ENCODE measurements at places on chromosomes 1 and 21.

GRCh38 chr1:5585256-5585655, 407.0 kb downstream of the NPHP4 start:
- DNase-seq = no peak

- no peak for DNase-seq
Observed at GRCh38 chr1:179015396-179015795, 10.3 kb upstream of the FAM20B start.

- no peak for DNase-seq
Observed at GRCh38 chr1:165068741-165069140, 287.8 kb downstream of the LMX1A start.

GRCh38 chr1:119075614-119076013, 64.8 kb downstream of the WARS2 start:
- no peak for DNase-seq

DNA sequence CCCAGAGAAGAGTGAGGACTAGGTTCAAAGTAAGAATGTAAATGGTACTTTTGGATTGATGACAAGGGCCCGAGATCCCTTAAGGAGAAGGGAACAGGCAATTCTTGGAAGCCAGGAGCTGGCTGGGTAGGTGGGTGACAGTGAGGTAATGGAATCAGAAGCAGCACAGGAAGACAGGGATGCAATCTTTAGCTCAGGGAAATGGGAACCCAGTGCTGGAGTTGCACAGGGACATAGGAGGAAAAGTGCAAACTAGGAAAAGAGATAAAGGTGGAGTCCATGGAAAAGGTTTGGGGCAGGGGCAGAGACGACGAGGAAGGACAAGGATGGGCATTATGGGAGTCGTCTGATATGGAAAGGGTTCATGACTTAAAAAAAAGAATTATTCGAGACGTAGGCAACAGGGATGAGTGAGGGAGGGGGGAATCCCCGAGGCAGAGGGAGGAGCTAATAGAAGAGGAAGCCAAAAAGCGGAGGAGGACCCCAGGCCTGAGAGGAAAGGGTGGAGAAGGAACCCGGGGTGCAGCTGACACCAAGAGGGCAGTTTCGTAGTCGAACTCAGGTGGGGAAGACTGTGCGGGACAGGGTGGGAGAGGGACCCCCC, 495 bp downstream of the PI4KB start:
- DNase-seq = peak; percentile 71

DNA sequence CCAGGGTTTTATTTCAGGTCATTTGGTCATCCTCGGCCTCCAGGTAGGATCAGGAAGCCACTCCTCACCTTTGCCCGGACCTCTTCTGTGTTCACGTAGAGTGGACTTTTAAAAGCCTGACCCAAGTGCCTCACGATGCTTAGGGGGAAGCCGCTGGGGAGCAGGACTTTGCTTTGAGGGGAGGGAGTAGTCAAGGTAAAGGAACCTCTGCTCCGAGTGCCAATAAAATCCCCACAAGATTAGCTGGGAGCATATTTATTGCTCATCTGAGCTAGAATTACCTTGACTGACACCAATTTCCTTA, 603 bp upstream of the DHRS3 start:
- DNase-seq = no peak

DNA sequence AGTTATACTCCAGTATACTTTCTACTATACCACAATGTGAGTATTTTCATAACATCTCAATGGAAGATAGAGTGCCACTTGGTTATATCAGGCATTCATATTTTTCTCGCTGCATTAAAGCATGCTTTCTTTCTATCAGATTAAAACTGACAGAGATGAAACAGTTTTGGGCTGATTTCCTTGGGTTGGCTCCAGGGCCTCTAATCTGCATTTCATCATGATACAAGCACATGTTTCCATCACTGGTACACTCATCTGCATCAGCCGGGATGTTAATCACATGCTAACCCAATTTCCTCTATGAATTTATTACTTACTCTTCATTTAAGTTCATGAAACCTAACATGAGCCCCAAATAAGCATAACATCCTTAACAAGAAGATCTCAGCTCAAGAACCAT, 289.0 kb upstream of the DAB1 start:
- DNase-seq = no peak

DNA sequence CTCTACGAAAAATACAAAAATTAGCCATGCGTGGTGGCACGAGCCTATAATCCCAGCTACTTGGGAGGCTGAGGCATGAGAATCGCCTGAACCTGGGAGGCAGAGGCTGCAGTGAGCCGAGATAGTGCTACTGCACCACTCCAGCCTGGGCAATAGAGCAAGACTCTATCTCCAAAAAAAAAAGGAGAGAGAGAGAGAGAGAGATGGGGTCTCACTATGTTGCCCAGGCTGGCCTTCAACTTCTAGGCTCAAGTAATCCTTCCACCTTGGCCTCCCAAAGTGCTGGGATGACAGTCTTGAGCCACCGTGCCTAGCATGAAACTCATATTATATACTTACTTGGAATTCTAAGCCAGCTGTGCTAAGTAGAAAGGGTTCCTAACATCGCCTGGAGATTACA, 29.7 kb downstream of the PSMB2 start:
- DNase-seq = no peak

DNA sequence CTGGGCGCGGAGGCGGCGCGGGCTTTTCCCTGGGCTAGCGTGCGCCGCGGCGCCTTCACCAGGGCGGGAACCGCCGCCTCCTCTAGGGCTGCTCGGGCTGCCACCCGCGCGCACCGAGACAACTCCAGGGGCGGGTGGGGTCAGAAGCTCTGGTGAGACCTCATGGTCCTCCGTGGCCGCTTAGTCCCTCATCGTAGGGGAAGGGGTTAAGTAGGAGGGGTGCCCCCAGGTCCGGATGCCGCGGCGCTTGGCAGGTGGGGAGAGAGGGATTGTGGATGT, 559 bp downstream of the SERTAD4 start:
- no peak for DNase-seq

DNA sequence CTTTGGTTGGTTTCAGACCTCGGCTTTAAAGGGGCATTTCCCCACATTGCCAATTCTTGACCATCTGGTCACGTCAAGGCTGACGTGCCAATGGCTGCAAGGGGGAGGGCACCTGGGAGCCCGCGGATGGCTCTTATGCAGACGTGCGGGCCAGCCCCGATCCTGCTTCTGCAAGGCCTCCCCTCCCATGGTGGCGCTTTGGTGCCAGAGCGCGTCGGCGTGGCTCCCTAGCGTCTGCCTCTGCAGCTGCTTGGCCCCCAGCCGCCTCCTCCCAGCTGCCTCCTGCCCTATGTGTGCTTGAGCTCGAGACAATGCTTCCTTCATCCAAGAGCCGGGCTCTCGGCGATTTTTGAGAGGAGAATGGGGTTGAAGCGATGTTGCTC, 29.1 kb downstream of the SKI start:
- no peak for DNase-seq

DNA sequence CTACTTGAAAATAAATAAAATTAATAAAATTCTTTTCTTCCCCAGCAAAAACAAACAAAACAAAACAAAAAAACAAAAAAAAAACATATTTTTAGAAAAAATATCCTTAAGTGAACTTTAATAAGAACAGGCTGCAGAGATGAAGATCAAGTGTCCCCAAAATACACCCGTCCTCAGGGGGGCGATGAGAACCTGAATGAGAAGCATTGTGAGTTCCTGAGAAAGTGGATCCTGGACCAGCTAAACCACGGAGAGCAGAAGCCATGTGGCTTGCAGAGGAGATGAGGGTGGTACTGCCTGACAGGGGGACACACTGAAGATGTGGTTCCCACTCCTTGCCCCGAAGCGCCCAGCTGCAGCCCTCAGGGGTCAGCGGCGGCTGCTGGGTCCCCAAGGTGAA, 89.3 kb downstream of the ITPKB start:
- DNase-seq = peak; percentile 41

- no peak for DNase-seq
Observed at GRCh38 chr21:41831866-41832595, 47.1 kb downstream of the PRDM15 start.

GRCh38 chr1:93591676-93592550, 89.7 kb downstream of the BCAR3 start:
- DNase-seq = no peak

GRCh38 chr1:234083460-234083859, 179.0 kb downstream of the SLC35F3 start:
- DNase-seq = no peak

GRCh38 chr1:221468546-221468945, 273.3 kb downstream of the DUSP10 start:
- DNase-seq = no peak

DNA sequence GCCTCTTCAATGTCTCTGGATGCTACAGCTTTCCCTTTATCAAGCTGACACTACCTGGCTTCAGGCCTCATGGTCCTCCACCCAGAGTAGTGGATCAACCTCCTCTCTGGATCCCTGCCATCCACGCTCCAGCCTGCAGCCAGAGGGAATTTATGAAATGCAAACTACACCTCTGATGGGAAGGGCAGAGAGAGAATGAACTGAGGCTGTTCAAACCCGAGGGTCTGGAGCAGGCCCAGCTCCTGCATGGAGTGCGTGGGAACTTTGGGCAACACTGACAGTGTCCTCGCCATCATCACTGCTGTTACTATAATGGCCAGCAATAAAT, 157.8 kb downstream of the TRABD2B start:
- DNase-seq = no peak

GRCh38 chr1:78676347-78676982, 26.8 kb downstream of the IFI44 start:
- DNase-seq = no peak

- DNase-seq = no peak
Observed at GRCh38 chr21:39078322-39079065, 104.8 kb downstream of the PSMG1 start.

- DNase-seq = no peak
Observed at GRCh38 chr1:181133969-181134418, 45.5 kb downstream of the IER5 start.

- DNase-seq = no peak
Observed at GRCh38 chr1:244211559-244211944, 160.5 kb downstream of the ZBTB18 start.

DNA sequence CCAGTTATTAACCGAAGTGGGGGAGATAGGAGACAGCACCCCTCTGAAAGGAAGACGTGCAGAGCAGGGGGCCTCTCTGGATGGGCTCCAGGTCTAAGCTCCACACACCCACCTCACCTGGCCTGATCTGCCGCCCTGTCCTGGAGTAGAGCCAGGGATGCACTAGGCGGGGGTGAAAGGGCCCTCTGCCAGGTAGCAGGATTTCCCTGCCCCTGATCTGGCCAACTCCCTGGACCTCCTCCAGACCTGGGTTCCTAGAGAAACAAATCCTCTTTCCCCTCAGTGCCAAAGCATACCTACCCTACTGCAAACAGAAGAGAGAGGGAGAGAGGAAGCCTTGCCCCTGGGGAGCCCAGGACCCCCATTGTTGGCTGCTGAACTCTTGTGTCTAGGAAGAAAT, 2.0 kb downstream of the CRABP2 start:
- DNase-seq = no peak
